ENCODE measurements at places on chromosomes 3 and 15.

DNA sequence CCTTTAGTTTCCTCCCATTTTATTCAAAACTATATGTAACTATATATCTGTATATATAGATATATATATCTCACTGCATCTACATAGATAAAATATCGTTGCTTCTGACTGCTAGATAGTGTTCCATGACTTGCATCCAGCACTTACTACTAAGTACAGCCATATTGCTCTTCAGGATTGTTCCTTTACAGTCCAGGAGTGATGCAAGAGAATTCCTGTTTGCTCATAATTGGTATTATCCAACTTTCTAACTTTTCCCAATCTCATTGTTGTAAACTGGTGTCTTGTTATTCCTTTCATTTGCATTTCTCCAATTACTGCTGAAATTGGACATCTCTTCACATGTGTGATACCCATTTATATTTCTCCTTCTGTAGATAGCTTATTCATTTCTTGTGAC lies 99.8 kb upstream of the STRIT1 start:
- no peak for DNase-seq

GRCh38 chr3:72224804-72225509 lies 440.0 kb upstream of the PROK2 start:
- no peak for DNase-seq

DNA sequence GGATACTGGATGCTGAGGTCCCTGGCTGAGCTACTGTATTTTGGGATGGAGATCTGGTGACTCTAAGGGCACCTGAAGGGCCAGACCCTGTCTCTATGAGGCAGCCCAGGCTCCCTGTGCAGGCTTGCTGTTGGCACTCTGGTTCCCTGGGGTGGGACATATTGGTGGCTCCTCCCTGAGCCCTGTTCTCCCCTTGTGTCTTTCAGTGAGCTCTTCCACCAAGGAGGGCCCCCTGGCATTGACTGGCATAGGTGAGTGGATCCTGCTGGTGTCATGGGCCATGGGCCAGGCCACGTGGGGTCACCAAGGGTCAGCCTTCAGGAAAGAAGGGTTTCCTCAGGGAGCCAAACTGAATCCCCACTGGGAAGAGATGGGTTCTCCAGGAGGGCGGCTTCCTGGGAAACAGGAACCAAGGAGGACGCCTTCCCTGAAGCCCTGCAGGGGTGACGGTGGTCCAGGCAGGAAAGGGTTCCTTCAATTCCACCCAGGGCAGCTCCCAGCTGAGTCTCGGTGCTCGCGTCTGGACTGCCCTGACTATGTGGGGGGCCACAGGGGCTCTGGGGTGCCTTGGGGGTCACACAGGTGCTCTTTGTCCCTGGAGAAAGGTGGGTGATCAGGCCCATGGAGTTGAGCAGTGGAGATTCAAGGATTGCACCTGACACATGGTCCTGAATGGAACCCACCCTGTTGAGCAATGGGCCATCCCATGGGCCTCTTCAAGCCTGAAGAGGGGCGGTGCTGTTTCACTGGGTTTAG lies 220.4 kb downstream of the SNRPN start:
- peak; percentile 46 for DNase-seq

- DNase-seq = no peak
Measured at GRCh38 chr15:96737408-96737807, 406.9 kb downstream of the NR2F2 start.
